Activated CD4-positive, alpha-beta T cell treated with anti-CD3 and anti-CD28 coated beads, Interleukin-2, Interleukin-4, amounts not matched to agents 100 ng/mL and 50 ng/mL, durations not matched to agents 16 hours and 8 hours (primary cell): ENCODE measurements at places on chromosomes 7 and 10.

- no peak for DNase-seq
These were observed at the start of gene PRSS1 for GRCh38 chr7:142749218-142749993. PRSS1 (plus strand) TSS chr7:142749472; CDS start chr7:142749485, 13 bp downstream.

GRCh38 chr10:14191407-14191806 lies 139.3 kb downstream of the FRMD4A start:
- DNase-seq, result no peak

GRCh38 chr10:34091635-34092195 lies 723.4 kb downstream of the PARD3 start:
- DNase-seq, result no peak

- DNase-seq, result no peak
These were observed 795 bp downstream of the LHFPL3 start for GRCh38 chr7:104328970-104329825.

DNA sequence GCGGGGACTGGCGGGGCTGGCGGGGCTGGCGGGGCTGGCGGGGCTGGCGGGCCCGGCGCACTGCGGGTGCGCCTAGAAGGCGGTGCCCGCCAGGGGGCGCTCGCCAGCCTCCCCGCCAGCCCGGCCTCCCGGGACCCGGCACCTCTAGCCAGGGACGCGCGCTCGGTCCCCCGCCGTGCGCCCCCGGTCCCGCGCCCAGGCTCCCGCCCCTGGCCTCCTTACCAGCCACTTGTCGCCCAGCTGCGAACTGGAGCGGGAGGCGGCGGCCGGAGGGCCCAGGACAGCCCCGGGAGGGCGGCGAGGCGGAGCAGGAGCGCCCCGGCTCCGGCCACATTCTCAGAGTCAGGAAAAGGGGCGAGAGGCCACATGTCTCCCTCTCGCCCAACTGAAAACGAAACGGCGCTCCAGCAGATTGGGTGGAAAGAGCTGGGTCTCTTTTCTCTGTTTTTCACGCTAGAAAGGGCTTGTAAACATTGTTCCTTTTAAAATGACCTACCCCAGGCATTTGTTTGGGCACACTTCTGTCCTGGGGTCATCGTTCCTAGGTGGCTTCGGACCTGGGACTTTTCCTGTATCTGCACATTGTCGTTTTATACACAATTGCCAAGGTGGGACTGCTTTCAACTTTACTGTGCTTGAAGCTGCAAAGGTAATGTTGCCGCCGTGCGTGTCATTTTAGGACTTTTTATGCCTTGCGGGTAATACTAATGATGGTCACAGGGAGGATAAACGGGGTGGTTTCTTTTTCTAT lies 378 bp upstream of the PRKCQ start:
- DNase-seq, result peak; percentile 83

GRCh38 chr7:156456503-156457115 lies 184.0 kb upstream of the RNF32 start:
- DNase-seq, result no peak

- DNase-seq, result no peak
These were observed 172.2 kb upstream of the COL1A2 start for GRCh38 chr7:94222516-94222915.

GRCh38 chr7:65962033-65962432 lies 20.0 kb downstream of the GUSB start:
- no peak for DNase-seq

GRCh38 chr10:3226960-3227744 lies 54.6 kb upstream of the PITRM1 start:
- DNase-seq, result no peak

DNA sequence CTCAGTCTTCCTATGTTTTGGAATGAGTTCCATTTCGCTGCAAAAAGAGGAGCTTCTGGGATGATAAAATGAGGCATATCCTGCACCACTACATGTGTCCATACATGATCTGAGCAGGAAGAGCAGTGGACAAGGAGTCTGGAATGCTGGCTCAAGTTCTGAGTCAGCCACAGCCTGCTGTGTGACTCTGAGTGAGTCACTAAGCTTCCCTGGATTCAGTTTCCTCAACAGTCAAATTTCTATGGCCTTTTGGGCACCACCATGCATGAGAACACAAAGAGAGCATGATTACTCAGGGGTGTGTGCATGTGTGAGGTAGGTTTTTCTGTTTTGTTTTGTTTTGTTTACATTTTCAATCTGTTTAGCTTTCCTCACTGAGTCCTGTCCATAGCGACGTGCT lies 254.6 kb downstream of the ANKRD30A start:
- no peak for DNase-seq

DNA sequence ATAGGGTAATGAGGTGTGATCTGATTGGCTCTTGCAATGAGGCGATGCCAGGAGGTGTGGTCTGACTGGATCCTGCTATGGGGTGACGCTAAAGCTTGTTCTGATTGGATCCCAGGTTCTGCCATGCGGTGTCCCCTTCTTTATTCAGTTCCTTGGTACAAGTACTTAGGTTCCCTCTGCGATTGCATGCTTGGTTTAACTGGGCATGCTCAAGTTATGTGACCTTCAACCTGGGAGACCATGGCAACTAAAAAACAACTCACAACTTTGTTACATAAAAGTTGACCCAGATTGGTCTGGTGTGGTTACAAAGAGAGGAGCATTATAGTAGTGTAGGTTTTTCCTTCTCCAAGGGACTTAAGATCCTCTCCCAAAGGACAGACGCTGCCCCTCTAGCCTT lies 49.5 kb upstream of the DNAJC1 start:
- no peak for DNase-seq
